Fibroblast of skin of left biceps (primary cell): ENCODE measurements at places on chromosomes 3 and 15.
A peak's percentile ranks its signal among the peaks of the same experiment; 100 is the strongest.

- DNase-seq: no peak
Measured at GRCh38 chr3:20185331-20185678, 701 bp downstream of the SGO1 start.

DNA sequence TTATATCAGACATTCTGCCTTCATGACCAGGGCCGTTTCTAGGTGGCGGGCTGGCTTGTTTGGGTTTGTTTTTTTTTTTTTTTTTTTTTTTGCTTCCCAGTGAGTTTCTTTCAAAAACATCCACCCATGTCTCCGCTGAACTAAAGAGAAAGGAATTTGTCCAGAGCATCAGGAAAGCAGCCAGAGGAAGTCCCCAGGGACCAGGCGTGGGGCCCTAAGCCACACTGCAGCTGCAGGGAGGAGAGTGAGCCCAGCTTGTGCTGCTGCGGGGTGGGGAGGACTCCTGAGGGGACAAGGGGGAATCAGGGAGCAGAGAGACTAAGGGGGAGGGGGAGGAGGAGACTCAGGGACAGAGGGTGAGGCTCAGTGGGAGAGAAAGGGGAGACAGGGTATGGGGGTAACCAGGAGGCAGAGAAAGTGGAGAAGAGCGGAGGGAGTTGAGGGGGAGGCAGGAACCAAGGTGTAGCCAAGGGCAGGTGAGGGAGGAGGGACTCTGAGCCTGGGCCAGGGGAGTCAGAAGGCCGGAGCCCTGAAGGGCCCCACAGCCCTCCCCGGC is 49.5 kb downstream of the CYP11A1 start:
- DNase-seq: peak; percentile 92

- DNase-seq: no peak
Measured at GRCh38 chr3:138497851-138498250, 63.4 kb downstream of the ESYT3 start.

GRCh38 chr3:58452176-58452575 is 18.5 kb upstream of the PDHB start:
- no peak for DNase-seq

GRCh38 chr15:45548753-45549520 is 26.4 kb upstream of the SLC30A4 start:
- DNase-seq: no peak

DNA sequence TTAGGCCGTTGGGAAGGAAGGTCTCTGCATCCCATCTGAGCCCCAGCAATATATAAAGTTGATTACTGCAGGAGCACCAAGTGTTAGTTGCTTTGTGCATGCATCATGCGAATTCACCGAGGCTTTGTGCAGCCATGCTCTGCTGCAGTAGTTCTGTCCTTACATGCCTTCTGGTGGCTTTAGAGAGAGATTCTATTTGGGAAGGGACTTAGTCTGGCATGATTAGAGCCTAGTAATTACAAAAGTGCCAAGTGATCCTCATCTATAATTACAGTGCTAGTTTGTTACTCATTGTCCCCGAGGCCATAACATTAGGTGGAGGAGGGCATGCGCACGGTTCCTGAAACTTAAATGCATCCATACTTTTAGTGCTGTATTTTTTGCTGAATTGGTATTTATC is 353.6 kb downstream of the CNTN4 start:
- DNase-seq: no peak

GRCh38 chr3:85360742-85361387 is 402.1 kb downstream of the CADM2 start:
- no peak for DNase-seq

DNA sequence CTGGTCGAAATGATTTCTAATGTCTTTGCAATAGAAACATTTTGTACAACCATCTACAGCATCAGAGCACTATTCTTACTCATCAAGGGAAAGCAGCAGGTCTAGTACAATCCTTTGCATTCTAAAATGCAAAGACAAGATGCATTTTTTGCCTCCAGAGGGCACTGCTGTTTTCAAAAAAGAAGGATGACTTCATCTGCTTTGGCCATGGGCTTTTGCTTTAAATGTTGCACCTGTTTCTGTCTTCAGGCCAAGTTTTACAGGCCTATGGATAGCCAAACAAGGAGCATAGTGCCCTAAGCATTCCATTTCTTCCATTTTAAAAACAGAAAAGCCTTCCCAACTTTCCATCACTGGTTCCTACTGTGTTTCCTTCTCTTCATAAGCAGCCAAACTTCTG is 3.4 kb downstream of the PARP9 start:
- no peak for DNase-seq

DNA sequence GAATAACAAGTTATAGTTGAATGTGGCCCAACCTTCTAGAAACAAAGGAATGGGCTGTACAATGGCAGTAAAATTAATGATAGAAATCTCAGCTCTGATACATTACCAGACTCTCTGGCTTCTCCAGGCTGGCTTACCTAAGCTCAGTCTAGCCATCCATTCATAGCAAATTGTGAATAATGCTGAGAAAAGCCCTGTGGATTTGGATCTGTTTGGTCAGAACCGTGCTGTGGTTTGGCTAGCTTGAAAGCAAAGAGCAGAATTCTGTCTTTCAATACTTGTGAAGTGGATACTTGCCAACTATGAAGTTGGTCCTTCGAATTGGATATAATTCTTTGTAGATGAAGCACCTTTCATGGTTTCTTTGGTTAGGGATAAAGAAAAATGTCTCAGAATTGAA is 199.1 kb downstream of the EPHA3 start:
- no peak for DNase-seq

DNA sequence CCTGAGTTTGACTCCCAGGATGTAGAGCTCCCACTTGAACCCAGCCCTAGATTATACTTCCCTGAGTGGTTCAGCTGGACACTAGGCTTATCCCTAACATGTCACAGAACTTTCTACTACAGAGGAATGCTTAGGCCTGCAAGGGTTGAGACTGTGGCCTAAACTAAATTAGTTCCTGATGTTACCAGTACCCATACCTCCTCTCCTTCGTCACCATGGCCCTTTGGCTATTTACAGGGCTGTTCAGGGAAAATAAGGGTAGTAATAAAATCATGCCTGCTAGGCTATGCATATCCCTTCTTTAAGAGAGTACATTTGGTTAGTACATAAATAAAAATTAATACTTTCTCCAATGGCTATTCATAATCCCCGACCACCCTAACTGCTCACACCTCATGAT is 356.4 kb upstream of the RASGRP1 start:
- no peak for DNase-seq

GRCh38 chr3:168884353-168884903 is 779.1 kb downstream of the MECOM start:
- DNase-seq: peak; percentile 49

DNA sequence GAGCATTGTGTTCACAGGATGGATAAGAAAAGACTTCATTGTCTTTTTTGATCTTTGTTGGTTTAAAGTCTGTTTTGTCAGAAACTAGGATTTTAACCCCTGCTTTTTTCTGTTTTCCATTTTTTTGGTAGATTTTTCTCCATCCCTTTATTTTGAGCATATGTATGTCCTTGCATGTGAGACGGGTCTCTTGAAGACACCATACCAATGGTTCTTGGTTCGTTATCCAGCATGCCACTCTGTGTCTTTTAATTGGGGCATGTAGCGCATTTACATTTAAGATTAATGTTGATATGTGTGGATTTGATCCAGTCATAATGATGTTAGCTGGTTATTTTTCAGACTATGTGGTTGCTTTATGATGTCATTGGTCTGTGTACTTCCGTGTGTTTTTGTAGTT is 687.0 kb downstream of the NAALADL2 start:
- no peak for DNase-seq

DNA sequence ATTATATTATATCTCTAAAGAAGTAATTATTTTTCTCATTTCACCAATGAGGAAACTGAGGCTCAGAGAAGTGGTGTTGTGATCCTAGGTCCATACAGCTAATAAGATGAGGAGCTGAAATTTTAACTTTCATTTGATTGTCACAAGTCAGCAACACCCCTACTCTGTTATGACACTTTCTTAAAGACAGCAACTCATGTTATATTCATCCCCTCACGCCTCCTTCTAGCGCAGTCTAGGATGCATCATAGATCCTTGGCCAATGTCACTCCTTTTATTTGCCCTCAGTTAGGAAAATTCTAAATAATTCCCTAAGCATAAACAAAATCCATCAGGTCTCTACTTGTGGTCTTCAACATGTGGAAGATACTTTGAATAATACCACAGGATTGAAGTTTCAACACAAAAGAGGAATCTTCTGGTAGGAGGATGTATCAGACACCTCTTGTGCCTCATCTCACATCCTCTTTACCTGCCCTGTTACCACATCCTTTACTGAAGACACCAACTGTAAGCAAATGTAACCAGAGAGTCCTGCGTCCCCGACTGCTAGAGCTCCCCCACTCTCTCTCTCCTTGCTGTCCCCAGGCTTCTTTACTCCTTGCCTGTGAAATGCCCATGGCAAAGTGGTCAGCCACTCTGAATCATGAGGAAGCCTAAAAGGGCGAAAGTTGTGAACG is 53.7 kb downstream of the TRIM42 start:
- no peak for DNase-seq

DNA sequence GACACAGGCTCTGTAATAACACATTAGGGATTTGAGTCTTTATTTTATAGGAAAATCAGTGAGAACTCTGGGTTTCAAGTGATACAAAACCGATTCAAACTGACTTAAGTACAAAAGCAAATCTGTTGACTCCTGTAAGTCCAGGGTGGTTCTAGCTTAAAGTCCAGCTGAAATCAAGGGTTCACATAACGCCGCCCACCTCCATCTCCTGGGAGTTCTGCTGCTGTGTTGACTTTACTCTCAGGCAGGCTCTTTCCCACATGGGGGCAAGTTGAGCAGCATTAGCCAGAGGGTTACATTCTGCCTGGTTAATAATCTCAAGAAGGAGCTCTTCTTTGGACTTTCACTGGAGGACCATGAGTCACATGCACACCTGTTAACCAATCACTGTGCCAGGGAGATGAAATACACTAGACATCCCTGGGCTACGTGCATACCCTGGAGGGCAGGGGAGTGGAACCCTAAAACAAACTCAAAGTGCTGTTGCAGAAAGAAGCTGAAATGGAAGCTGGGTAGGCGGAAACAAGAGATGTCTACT is 9.7 kb upstream of the RNF7 start:
- DNase-seq: no peak

GRCh38 chr3:4375911-4376310 is 72.7 kb downstream of the SETMAR start:
- no peak for DNase-seq

GRCh38 chr15:92803852-92804609 is 96.1 kb upstream of the CHD2 start:
- DNase-seq: peak; percentile 100

- DNase-seq: no peak
Measured at GRCh38 chr3:15892311-15893227, 94.8 kb upstream of the ANKRD28 start.

DNA sequence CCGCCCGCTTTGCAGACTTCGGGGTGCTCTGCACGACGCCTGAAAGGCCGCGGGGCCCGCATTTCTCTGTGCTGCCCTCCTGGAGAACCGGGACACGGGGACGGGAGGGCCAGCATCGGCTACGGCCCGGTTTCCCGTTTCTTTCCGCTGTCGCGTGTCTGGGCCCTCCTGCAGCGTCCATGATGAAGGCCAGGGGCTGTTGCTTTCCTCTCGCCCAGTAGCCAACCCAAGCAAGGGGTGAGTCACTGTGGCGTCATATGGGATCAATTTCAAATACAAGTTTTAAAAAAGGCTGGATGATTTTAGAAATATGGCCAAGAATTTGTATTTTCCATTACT is 435 bp downstream of the SLC35G2 start:
- DNase-seq: peak; percentile 43

DNA sequence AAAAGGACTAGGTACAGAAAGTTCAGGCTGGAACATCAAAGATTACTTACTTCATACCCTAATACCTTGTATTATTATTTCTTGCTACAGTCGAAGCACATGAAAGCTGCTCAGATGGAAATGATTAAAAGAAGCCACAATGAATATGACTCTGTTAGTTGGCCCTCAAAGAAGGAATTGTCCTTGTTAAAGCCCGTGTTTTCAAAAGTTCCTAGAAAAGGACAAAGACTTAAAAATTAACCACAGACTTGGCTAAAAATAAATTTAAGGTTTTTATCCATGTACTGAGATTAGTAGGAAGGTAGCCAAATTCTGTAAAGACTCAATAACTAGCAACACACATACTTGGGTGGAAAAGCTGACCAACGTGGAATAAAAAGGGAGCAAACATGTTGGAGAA is 251.0 kb upstream of the RARB start:
- no peak for DNase-seq

DNA sequence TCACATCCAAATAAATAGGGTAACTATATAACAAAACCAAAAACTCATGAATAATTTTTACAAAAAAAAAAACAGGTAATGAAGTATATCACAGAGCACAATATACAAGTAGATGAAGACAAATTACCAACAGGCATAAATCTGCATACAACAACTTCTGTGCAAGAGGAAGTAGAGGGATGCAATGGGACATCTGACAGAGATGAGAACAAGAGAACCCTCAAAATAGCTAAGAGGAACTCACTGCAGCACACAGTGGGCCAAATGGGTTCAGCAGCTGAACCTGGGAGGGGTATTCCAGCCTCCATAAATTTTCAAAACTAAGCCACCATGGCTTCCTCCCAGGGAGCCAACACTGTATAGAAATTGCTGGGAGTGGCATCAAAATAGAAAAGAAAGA is 9.6 kb upstream of the BTLA start:
- DNase-seq: no peak

GRCh38 chr3:124924741-124925140 is 9.8 kb downstream of the MUC13 start:
- DNase-seq: no peak

DNA sequence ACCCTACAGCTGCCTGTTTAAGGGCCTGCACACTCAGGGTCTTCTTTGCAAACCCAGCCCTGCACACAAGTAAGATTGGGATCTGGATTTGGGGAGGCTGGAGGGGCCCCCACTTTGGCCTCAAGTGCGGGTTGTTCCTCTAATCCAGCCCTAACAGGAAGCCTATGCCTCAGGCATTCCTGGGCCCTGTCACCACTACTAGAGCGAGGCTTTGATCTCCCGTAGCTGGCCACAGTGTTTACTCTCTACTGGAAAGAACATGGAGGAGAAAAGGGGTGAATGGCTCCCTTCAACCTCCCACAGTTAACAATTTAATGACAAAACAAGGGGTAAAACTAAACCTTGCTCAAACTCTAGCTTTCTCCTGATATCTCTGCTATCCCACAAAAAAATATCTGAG is 48.4 kb downstream of the DZIP1L start:
- DNase-seq: no peak

DNA sequence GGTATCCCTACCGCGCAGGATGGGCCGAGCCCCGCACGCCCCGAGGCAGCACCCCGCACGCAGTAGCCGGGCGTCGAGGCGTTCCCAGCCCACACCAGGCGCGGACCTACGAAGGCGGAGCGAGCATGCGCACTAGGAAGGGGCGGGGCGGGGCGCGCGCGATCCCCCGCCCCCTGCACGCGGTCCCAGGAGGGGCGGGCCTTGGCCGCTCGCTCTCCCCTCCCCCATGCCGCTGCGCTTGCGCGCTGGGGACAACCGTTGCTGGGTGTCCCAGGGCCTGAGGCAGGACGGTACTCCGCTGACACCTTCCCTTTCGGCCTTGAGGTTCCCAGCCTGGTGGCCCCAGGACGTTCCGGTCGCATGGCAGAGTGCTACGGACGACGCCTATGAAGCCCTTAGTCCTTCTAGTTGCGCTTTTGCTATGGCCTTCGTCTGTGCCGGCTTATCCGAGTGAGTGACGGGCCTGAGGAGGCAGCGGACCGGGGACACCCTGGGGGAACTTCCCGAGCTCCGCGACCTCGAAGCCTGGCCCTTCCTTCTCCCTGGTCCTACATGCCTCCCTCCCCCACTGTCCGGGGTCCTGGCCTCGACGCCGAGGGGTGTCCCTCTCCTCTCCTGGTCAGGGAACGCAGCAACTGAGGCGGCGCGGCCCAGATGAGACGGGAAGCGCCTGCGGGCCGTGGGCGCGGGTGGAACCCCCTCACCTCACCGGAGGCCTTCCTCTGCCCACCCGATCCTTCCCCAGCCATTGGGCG is at the start of gene SPESP1:
TSS of gene SPESP1 (plus strand) at position 258 of the 755 bp plus-strand sequence. CDS start at position 387, 129 bp downstream.
- peak; percentile 44 for DNase-seq
